ENCODE measurements at places on chromosomes 1 and 21.

- peak; percentile 21 for DNase-seq
These were observed 122.6 kb upstream of the PPP2R5A start for GRCh38 chr1:212162635-212163034.

DNA sequence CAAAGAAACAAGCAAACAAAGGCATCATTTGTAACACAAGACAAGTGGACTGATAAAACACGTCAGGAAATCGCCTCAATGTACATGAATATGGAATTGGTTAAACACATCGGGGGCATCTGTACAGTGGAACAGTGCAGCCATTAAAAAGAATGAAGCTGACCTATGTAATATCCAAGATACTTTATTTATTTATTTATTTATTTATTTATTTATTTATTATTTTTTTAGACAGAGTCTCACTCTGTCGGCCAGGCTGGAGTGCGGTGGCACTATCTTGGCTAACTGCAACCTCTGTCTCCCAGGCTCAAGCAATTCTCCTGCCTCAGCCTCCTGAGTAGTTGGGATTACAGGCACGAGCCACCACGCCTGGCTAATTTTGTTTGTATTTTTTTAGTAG is 75.4 kb upstream of the SLC45A1 start:
- no peak for DNase-seq

- DNase-seq, result no peak
These were observed 2.1 kb downstream of the NIPAL3 start for GRCh38 chr1:24417681-24418080.

DNA sequence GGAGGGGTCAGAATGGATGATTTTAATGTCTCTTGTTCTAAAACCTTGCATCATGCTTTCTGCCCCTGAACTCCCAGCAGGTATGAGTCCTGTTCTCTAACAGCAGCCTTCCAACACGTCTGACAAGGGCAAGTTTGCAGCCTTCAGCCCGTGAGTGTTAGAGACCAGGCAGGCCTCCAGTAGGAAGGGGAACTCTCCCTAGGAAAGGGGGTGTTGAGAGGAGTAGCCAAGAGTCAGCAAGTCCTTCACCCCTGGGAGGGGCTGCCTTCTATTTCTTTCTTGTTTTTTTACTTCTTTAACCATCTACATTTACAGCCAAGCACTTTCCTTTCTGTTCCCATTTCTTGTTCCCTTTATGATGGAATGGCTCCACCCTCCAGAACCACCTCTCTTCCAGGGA is 14.2 kb downstream of the BATF3 start:
- DNase-seq, result no peak

GRCh38 chr1:164780111-164780812 is 221.3 kb downstream of the PBX1 start:
- DNase-seq, result no peak

- no peak for DNase-seq
These were observed 14.7 kb downstream of the METTL18 start for GRCh38 chr1:169779970-169780369.

- DNase-seq, result no peak
These were observed 2.8 kb upstream of the ADAM30 start for GRCh38 chr1:119898981-119899720.

- DNase-seq, result no peak
These were observed 17.9 kb upstream of the CLCA1 start for GRCh38 chr1:86450847-86451246.

DNA sequence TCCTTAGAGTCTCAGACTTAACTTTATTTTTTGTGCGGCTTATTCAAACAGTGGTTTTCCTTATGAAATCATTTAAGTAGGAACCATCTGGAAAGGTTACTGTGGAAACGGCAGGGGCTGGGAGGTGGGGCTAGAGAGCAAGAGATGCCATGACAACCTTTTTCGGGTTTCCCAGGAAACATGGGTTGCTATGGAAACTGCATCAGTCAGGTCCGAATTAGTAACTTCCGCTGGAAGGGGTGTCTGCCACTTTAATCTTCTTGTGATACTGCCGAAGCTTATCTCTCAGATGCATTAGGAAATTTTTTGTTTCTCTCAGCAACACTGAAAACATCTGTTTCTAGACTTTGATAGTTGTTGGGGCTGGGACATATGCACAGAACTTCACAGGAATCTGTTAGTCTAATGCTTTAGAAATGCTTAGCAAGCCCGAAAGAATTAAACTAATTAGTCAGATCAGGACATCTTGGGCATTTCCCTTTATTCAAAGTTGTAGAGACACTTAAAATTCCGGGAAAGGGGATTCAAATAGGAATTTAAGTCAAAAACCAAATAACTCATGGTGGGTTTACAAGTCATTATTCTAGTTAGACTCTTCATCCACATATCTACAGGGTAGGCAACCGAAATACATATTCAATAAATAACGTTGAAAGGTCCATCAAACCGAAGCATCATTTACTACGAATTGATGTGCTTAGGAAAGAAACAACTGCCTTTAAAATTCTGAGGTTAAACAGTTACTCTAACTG is 2.6 kb downstream of the KCNA3 start:
- no peak for DNase-seq

- no peak for DNase-seq
These were observed 58.0 kb downstream of the RAP1GAP start for GRCh38 chr1:21610989-21611785.

DNA sequence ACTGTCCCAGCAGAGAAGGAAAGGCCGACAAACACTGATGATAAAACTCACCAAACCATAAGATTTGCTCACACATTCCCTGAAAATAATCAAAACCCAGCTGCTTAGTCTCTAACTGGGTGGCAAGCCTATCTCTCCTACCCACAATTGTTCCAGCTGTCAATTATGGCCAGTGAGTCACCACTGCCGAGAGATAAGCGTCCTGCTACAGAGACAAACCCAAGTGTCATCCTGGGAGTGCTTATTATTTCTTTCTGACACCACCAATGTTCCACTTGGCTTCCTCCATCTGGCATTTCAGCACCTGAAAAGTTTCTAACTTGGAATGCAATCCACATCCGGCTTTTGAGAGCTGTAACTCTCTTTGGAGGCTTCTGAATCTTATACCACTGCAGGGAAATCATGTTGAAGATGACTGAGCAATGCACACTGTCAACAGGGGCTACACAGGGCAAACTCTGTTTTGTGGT is 51.5 kb upstream of the VAV3 start:
- DNase-seq, result no peak

DNA sequence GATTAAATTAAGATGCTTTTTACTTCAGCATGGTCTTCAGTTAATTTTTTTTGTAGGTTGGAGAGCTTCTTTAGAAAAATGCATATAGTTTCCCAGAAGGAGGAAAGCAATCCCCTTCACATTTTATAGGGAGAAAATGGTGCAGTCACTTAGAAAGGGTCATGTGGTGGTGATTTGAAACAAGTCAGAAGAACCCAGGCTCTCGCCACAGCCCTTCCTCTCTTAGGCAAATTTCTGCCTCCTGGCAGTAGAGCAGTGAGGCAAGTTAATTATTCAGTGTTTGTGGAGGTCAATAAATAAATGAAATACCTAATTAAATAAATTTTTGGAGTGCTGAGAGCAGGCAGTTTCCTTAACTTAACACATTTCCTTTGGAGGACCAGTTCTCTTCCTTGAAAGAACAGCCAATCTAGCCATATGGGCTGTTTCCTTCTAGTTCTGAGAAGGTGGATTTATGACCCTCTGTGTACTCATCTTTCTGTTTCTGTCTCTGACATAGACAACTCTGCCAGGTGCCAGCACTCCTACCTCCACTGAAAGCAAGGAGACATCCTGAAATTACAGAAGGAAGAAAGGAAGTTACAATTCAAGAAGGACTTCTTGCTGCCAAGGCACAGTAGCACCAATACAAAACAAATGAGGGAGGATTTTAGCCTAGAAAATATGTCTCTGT is 19.0 kb upstream of the POGZ start:
- no peak for DNase-seq

- DNase-seq, result no peak
These were observed 30.3 kb downstream of the SELL start for GRCh38 chr1:169681140-169681539.

GRCh38 chr21:38520511-38520910 is 22.2 kb upstream of the ERG start:
- DNase-seq, result no peak

DNA sequence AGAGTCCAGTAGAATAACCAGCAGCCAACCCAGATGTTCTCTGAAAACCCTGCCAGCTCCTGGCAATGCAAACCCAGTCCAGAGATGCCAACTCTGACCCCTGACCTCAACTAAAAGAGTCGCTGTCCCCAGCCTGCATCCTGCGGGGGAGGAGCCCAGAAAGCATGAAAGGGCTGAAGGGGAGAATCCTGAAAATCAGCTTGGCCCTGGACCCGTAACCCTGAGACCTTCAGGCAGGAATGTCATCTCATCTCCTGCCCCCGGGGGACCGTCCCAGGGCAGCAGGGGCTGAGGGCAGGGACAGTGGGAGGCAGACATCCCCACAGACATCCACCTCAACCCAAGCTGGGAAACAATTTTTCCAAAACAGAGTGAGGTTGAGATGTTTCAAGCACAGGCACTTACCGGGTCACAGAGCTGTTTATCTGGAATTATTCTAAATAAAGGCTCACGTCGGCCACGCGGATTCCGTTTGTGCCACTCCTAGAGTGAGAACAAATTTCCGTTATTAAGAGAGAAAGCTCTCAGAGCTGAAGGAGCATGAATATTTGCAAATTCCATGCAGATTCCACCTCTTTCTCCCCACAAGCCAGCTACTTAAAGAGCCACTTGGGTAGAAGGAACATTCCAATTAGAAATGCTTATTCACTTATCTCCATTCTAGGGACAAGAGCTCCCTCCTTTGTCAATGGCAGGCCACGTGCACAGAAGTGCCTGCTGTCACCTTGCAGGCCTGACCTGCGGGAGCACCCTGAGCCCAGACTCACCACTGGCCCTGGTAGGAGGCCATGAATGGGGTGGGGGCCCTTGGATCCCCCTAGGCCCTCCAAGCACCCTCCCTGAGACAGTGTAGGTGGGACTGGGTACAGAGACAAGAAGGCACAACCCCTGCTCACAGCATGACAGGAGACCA is 240.1 kb downstream of the NPHP4 start:
- no peak for DNase-seq

DNA sequence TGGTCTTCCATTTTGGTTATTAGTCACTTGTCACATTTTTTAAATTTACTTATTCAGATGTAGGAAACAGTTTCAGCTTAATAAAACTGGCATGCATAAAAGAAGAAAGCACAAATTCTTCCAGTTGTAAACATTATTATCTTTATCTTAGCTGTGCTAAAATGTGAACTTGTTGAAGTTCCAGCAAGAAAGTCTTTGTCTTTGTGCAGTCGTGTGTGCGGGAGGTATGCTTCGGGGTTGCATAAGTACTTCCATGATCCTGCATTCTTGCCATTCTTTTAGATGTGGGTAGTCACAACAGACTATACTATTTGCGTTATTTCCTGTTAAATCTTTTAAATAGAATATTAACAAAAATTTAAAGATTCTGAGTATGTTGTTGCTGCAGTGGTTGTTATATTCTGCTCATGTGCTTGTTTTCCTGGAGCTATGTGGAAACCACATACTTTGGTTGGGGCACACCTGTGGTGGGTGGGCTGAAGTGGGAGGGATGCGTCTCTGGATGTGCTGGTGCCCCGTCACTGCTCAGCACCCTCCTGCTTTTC is 49.9 kb downstream of the CBS start:
- DNase-seq, result no peak

- no peak for DNase-seq
These were observed 14.9 kb downstream of the ABCA4 start for GRCh38 chr1:94105957-94106529.

- DNase-seq, result peak; percentile 36
These were observed 56.1 kb downstream of the ATP2B4 start for GRCh38 chr1:203682473-203683383.

DNA sequence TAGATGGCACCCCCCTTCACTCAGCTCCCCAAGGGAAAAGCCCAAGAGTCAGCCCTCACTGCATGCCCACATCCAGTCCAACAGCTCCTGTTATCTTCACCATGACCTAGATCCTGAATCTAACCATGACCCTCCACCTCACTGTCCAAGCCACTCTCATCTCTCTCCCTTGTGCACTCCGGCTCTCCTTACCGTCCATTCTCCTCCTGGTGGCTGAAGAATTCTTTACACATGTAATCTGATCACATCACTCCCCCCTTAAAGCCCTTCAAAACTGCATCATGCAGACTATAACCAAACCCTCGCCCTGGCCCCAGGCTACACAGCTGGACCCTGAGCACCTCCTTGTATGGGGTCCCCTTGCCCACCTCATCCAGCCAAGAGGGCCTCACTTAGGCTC is 14.0 kb upstream of the PAQR7 start:
- no peak for DNase-seq

Data from testis (tissue), 5 donors.